Inflammatory macrophage treated with lipopolysaccharide for 1 hour (primary cell): ENCODE measurements at places on chromosomes 5 and 9.

DNA sequence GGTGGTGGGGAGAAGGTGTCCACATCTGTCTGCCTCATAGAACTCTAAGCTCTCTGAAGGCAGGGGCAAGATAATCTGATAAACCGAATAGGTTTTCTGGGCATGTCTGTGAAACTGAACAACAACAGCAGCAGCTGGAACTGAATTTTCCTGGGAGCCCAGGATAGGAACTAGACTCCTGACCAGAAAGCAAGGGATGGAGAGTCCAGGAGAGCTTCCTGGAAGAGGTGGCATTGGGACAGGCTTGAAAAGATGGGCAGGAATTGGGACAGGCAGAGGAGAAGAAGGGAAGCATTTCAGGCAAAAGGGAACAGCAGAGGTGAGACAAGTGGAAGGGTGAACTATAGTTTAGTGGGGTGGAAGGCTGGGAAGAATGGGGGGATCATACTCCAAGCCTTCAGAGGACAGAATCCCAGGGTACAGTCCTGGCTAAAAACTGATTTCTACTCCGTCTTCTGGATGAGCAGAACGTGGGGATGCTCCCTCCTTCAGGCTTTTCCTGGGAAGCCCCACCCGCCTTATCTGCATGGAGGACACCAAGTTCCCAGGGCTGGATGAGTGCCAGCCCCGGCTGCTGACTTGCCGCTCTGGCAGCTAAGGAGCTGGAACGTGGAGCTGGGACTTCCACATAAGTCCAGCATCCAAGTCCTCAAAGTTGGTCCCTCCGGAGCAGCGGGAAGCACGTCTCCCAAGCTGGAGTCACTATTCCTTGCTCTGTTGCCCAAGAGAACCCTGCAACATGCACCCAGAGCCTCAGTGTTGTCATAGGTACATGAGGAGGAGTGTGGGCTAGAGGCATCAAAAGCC lies 13.9 kb upstream of the KIF12 start:
- no peak for DNase-seq

DNA sequence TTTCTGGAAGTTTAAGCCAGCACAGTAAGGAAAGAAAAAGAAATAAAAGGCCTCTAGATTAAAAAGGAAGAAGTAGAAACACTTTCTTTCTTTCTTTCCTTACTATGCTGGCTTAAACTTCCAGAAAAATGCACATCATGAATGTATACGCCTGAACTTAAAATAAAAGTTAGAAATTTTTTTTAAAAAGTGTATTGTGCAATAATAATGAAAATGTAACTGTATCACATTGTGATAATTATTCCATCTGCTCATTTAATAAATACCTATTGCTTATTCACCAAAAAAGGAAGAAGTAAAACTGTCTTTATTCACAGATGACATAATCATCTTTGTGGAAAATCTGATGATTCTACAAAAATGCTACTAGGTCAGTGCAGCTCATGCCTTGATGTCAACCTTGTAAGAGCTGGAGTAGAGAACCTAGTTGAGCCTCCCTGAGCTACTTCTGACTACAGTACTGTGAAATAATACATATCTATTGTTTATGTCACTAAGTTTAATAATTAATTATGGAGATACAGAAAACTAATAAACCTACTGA lies 49.4 kb downstream of the MCTP1 start:
- DNase-seq, result peak; percentile 39

GRCh38 chr9:80097476-80097875 lies 525.7 kb downstream of the TLE4 start:
- no peak for DNase-seq

- DNase-seq, result no peak
These were observed 166.6 kb downstream of the SLC28A3 start for GRCh38 chr9:84173961-84174360.

GRCh38 chr9:72979405-72980100 lies 26.7 kb upstream of the ALDH1A1 start:
- no peak for DNase-seq

DNA sequence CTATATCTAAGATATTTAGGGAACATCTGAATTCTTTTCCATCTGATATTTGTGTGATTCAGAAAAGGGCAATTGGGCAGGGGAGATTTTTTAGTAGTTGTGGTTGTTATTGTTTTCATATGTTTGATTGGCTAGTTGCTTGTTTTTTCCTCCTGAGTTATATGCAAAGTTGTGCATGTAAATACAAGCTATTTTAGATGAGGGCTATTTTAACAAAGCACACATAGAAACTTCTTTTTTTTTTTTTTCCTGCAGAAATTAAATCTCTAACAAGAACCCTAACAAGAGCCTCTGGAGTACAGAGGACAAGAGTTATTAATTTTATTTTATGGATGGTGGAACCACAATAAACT lies 559.1 kb downstream of the CETN3 start:
- DNase-seq, result no peak

DNA sequence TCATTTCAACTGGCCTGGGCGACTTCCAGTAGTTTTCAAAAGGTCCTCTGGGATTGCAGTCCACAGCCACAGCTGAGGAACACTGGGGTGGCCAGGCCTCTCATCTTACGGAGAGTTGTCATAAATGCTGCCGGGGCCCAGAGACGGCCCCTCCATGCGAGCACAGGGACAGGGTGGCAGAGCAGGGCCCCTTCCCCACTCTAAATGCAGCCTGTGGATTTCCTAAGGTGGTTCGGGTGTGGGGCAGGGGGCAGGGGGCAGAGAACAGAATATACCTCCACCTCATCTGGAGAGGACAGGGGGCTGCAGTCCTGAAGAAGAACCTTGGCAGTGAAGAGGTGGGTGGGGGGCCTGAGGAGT lies 113.6 kb upstream of the TBC1D2 start:
- no peak for DNase-seq

GRCh38 chr5:42570966-42571960 lies 148.0 kb downstream of the GHR start:
- DNase-seq, result no peak

DNA sequence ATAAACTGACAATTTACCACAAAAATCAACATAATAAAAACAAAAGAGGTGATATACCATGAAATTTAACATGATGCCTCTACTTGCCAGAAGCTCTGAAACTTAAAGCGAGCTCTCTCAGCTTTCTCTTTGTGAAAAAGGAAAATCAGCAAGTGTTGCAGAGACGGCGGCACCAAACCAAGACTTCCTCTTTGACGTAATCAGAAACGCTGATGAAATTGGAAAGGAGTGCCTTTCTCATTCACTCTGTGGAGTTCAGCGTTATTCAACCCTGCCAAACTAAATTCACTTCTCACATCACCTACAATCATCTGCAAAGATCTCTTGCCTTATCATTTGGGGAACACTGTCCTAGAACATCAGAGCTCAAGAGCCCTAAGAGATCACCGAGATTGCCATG lies 32.2 kb downstream of the ANXA6 start:
- DNase-seq, result peak; percentile 84
